ENCODE measurements at places on chromosomes 4 and X. TPM values are rescaled to one million over a fixed set of nuclear protein-coding genes. Genes with fewer than 3 reads are reported as not detected.

The GAGE12J gene
- not detected for polyA plus RNA-seq

- DNase-seq = no peak
Measured at GRCh38 chrX:35025820-35026219, 83.2 kb downstream of the FAM47B start.

DNA sequence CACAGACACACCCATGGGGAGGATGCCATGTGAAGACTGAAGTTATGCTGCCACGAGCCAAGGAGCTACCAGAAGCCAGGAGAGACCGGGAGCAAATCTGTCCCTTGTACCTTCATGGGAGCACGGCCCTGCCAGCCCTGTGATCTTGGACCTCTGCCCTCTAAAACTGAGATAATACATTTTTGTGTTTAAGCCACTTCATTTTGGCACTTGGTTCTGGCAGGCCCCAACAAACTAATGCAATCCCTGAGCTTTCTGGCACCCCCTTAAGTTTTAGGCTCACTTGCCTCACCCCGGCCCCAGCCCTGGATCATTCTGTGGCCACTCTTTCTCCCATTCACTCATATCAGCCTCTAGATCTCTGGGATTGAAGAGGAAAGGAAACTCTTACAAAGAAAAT, 35.4 kb downstream of the SEL1L3 start:
- DNase-seq = no peak

DNA sequence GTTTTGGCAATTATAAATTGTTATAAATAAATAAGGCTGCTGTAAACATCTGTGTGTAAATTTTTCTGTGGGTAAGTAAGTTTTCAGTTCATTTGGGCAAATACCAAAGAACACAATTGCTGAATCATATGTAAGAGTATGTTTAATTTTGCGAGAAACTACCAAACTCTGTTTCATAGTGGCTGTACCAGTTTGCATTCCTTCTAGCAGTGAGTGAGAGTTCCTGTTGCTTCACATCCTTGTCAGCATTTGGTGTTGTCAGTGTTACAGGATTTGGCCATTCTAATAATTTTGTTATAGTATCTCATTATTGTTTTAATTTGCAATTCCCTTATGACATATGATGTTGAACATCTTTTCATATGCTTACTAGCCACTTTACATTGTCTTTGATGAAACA, 48.4 kb downstream of the ARFIP1 start:
- no peak for DNase-seq

GRCh38 chrX:9184211-9184610, 150.3 kb upstream of the FAM9B start:
- DNase-seq = no peak

DNA sequence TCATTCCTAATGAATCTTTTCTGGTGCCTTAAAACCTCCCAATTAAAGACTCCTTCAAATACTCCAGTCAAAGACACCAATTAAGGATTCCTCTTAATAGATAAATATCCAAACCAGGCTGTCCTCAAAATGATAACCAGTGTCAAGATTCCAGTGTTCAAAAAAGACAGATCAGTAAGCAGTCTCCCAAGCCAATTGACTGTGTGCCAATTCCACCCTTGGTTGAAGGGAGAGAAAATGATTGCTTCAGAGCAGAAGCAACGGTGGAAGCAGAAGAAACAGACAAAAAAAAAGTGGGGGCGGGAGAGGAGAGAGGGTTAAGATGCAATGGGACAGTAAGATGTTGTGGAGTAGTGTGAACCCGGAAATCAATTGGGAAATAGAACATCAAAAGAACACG, 216.0 kb upstream of the FTHL17 start:
- DNase-seq = no peak

- DNase-seq = no peak
Measured at GRCh38 chrX:82734140-82734539, 774.0 kb upstream of the POU3F4 start.

- DNase-seq = no peak
Measured at GRCh38 chr4:53602390-53602789, 11.1 kb upstream of the LNX1 start.

- peak; percentile 12 for DNase-seq
Measured at GRCh38 chr4:104915864-104916263, 230.8 kb upstream of the TET2 start.

- no peak for DNase-seq
Measured at GRCh38 chrX:372856-373640, 13.7 kb downstream of the PPP2R3B start.

DNA sequence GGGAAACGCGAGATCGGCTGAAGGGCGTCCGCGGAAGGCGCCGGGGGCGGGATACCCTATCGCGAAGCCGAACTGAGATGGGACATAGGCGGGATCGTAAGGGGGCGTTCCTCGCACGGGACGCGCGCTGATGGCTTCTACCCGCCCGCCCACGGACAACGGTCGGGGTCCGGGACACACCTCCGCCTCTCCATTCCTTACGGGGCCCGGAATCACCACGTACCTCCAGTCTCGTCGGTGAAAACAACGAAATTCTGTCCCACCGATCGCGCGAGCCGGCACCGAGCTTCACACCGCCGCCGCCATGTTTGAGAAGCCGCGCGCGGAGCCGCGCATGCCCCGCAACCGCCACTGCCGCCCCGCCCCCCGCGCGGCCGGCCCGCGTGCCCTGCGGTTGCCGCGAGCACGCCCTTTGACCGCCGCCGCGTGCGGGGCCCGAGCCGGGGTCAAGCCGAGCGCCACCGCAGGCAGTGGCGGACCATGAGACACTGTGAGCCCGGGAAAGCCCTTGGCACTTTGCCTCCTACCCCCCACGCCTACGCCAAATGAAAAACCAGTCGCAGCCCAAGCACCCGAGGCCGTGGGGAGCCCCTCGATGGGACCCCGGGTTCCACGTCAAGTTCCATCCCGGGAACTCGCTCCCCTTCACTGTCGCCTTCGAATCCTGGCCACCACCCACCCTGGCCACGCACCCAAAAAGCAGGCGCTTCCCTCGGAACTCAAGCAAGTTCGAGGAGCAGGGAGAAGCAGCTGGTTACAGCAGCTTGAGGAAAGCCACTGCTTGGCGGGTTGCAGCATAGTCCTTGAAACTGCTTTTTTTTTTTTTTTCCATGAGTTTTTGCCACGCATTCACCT, at the start of gene SCML2:
Gene SCML2 (minus strand): TSS at position 320 of the 855 bp plus-strand sequence. CDS start 20,617 bp downstream, outside the sequence.
- DNase-seq = peak; percentile 5

- DNase-seq = no peak
Measured at GRCh38 chr4:149933883-149934282, 118.2 kb upstream of the IQCM start.

DNA sequence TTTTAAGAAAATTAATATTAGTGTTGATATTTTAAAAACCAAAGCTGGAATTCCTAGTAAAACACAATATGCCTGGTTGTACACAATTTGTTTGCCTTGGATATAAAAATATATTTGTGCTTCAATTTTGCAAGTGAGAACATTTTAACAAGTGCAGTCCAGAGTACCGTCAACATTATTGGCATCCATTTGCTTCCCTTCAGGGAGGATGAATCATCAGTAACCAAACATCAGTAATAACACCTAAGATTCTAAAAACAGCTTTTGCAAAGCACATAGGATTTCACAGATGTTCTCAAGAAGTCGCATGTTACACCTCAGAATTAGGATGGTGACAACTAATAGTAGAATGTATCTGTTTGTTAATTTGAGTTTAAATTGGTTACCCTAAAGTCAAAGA, 262.6 kb upstream of the BMP3 start:
- DNase-seq = no peak

DNA sequence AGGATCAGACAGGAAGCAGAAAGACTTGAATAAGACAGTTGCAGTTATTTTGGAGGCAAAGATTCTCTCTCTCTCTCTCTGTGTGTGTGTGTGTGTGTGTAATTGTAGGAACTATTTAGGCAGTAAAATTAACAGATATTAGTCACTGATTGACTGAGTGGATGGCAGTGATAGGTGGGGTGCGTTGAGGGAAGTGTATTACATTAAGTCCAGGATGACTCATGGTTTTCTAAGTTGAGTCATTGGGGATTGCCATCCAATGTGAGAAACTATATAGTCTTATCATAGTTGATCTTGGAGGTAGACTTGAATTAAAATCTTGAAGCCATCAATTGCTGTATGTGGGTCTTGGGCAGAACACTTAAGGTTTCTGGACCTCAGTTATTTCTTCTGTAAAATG, 75.4 kb downstream of the AR start:
- DNase-seq = no peak

DNA sequence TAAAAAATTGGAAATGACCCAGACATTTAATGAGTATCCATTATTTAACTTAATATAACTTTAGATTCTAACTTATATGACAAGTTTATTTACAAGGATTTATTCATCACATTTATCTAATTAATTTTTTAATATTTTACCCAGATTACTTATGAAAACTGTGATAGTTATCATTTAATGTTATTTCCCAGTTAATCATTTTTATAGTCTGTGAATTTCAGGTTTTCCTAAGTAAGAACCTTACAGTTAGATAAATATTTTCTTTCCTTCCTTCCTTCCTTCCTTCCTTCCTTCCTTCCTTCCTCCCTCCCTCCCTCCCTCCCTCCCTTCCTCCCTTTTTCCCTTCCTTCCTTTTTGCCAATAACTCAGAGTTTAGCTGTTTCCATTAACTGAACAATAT, 14.8 kb upstream of the FHDC1 start:
- no peak for DNase-seq

DNA sequence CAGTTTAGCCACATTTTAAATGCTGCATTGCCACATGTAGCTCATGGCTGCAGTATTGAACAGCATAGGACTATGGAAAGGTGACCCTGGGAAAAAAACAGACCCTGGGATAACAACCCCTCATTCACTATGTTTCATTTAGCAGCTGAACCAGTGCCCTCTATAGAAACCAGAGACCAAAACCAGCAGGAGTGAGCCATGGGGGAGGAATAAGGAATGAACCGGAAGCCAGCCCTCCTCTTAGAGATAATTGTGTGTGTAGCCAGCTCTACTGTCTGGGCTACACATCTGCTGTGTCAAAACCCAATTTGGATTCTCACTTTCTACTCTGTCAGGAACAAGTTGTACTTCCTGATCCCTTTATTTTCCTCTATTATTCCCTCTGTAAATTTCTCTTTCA, 158.5 kb upstream of the S100G start:
- no peak for DNase-seq

DNA sequence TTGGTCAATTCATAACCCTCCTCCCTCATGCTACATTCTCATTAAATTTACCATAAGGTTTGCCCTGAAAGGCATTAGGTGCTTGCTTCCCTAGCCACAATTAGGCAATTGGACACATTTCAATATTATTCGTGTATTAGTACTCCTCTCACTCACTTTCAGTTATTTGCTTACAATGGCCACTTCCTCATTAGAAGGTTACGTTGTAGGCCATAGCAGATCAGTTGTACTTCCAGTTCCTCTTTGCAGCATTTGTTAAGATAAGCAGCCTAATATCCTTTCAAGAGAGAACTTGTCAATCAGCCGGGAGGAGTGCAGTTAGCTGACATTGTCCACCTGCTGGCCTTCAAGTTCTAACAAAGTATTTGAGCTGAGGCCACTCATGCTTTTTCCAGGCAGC, 1017.2 kb downstream of the PCDH7 start:
- no peak for DNase-seq

DNA sequence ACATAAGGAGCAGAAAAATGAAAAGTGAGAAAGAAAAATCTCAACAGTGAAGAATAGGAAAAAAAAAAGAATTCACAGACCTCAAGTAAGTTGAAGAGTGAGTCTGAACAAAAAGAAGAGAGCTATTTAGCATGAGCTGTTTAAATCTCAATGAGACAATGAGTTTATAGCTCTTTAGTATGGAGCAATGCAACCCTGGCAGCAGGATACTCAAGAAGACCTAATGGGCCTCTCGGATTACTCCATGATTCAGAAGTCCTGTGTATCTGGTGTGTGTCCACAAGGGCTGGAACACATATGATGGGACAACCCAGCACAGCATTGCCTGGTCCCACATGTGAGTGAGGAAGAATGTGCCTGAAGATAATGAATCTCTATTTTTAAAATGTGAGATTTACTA, 563.1 kb upstream of the INTU start:
- no peak for DNase-seq

- DNase-seq = no peak
Measured at GRCh38 chr4:1793496-1793840, 375 bp downstream of the FGFR3 start.

- no peak for DNase-seq
Measured at GRCh38 chr4:634599-634985, 9.2 kb downstream of the PDE6B start.

- DNase-seq = peak; percentile 72
Measured at GRCh38 chr4:103091601-103092223, 7.9 kb downstream of the BDH2 start.

The OCIAD2 gene
- not detected for polyA plus RNA-seq

DNA sequence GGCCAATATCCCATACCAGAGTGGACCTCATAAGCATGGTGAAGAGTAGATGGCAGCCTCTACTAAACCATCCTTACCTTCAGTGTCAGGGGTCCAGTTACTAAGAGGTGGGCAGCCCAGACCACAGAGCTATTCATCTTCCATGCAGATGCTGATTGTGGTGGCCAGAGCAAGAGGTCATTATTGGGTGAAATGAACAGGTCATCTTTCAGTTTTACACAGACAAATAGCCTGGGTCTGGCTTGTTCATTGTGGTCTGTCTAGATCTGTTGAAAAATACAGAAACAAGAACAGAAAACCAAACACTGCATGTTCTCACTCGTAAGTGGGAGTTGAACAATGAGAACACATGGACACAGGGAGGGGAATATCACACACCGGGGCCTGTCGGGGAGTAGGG, 71.3 kb downstream of the PAK3 start:
- DNase-seq = no peak

The ETDB gene
- polyA plus RNA-seq = not detected

DNA sequence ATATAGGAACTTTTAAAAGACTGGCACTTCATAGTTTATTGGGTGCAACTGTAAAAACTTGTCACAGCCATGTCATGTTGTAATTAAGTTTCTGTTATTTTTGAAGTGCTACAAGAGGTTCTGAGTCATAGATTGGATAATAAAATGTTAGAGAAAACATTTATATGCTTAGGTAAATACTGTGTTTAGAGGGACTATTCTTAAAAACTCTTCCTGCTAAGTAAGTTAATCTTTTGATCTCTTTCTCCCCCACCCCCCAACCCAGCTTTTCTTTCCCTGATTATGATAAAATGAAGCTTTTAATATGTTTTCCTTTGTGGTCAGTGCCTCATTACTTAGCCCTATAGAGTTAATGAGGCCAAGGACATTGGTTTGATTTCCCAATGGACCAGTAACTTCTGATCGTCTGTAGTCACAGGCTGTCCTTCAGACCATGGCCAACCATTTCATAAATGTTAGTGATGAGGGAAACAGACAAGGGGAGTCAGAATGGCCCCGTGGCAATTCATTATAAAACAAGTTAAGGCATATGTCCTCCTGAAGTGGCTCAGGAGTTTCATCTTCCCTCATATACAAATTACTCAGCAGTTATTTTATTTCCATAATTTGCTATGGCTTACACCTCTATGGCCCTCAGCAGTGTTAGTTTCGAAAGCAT, 3.9 kb upstream of the PDLIM5 start:
- DNase-seq = no peak

DNA sequence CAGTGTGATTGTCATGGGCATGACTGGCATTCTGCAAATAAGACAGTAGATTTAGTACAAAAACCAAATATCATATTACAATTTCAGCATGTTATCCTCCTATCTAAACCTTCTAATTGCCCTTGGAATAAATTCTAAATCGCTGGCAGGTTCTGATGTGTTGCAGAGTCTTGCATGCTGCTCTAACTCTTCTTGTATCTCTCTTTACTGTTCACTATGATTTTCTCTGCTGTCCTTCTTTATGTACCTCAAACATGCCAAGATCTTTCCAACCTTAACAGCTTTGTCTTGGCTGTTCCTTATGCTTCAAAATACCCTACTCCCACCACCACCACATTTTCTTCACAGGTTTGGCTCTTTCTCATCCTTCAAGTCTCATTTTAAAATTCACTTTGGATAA, 43.0 kb upstream of the KCNIP4 start:
- no peak for DNase-seq

Measured in HepG2 (cell line).